Inflammatory macrophage treated with lipopolysaccharide for 1 hour (primary cell): ENCODE measurements at places on chromosomes 4 and X.

GRCh38 chr4:31755751-31756150 lies 1035.6 kb downstream of the PCDH7 start:
- no peak for DNase-seq

- no peak for DNase-seq
Observed at GRCh38 chrX:38939067-38939466, 137.8 kb downstream of the MID1IP1 start.

- DNase-seq: no peak
Observed at GRCh38 chr4:24570172-24570571, 14.2 kb downstream of the DHX15 start.

DNA sequence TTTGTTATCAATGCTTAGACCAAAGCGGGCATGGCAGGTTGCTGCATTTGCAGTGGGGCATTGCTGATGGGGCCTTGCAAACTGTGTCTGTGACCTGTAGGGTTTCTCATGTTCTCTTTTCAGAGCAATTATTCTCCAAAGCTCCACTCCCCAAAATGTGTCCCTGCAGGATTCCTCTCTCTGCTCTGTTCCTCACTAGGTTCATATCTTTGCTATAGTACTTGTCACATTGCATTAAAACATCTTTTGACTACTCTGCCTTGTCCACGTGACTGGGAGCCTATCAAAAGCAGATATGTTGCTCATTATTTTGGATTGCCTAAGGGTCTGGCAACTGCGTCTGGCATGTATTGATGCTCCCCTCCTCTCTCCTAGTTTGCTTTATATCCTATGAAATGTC lies 177.7 kb upstream of the MID1 start:
- no peak for DNase-seq

- DNase-seq: no peak
Observed at GRCh38 chrX:39613997-39614679, 483.6 kb downstream of the BCOR start.

- no peak for DNase-seq
Observed at GRCh38 chr4:17805580-17806155, 4.9 kb downstream of the DCAF16 start.

GRCh38 chr4:151031831-151032605 lies 16.9 kb upstream of the LRBA start:
- no peak for DNase-seq

- DNase-seq: no peak
Observed at GRCh38 chr4:31539284-31540069, 819.3 kb downstream of the PCDH7 start.

GRCh38 chr4:123994917-123995316 lies 598.3 kb downstream of the SPRY1 start:
- no peak for DNase-seq

DNA sequence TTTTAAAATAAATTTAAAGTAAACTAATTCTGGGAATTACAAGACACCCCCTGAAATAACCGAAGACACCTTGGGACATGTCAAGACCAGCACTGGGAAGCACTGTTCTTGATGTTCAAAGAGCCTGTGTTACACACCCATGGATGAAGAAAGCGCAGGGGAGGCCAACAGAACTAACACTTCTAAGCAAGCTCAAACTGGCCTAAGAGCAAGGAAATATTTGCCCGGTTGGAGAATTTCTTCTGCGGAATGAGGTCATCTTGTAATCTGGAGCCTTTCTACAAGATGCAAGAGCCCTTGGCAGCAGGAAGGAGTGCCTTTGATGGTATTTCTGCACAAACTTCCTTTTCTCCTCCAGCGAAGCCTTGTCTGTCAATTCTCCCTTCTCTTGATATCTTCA lies 9.3 kb upstream of the EFHC2 start:
- DNase-seq: no peak

- DNase-seq: peak; percentile 51
Observed at GRCh38 chr4:84977396-84977795, 10.9 kb upstream of the WDFY3 start.

- no peak for DNase-seq
Observed at GRCh38 chrX:110588164-110588563, 207.5 kb downstream of the CHRDL1 start.

GRCh38 chr4:156976147-156976546 lies 4.5 kb upstream of the PDGFC start:
- DNase-seq: no peak

DNA sequence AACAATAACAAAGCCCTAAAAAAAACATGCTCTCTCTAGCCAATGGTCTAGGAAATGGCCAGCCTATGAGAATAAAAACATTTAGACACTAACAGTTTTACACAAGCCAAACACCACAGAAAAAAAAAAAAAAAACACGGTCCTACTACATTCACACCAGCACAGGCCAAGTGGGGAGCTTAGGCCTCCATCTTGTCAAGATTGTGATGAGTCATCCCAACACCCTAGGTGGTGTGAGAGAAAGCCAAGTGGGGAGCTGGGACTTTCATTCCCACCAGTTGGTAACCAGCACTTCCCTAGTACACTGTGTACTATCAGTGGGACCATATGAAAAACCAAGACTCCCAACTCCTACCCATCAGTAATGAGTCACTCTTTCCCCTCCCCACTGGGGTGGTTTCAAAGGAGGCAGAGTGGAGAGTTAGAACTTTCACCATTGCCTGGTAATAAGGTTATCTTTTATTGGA lies 95.6 kb downstream of the ADAMTS3 start:
- no peak for DNase-seq

GRCh38 chr4:25939330-25939729 lies 25.3 kb downstream of the SMIM20 start:
- DNase-seq: no peak
